ENCODE measurements at places on chromosomes 11 and 22.
A peak's percentile ranks its signal among the peaks of the same experiment; 100 is the strongest.

- no peak for DNase-seq
Observed at GRCh38 chr11:123239191-123240150, 44.4 kb upstream of the CLMP start.

- DNase-seq = no peak
Observed at GRCh38 chr11:70225681-70226177, 22.6 kb downstream of the FADD start.

DNA sequence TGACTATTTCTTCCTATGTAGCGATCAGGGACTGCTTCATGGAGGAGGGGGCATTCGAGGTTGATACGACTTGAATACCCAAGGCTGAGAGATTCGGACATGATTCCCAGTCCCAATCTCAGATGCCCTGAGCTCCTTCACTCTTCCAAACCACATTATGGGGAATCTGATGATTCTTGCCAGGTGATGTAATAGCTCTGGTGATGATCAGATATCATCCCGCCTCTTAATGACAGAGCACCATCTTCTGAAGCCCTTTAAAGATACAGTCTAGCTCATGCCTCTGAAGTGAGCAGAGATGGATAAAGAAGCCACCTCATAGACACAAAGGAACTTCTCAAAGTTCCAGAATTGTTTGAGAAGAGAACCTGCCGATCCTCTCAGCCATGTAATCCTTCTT is 8.9 kb upstream of the CLMP start:
- no peak for DNase-seq

DNA sequence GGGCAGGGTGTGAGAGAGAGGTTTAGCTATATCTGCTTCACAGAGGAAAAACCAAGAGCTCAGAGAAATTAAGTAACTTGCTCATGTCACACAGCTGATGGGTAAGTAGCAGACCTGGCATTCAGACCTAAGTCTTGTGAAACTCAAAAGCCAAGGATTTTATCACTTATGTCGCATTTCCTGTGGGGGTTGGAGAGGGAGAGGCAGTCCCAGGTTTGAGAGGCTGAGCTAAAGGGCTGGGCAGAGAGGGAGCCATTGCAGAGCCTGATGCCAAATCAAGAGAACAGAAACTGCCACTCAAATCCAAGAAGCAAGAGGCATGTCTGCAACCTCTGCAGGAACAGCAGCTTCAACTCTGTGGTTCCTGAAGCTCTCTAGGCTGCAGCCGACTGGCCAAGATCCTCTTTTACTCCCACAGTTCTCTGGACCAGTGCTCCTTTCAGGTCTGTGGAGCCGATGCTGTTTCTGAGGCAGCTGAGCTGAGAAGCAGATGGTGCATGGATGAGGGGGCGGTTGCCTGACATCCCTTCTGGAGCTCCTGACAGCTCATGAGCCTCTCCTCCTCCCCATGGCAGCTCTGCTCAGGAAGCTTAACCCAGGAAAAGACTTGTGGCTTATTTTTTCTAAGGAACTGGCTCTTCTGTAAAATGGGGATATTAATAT is 47.6 kb upstream of the NAV2 start:
- DNase-seq = no peak

GRCh38 chr22:30876915-30877553 is 91.5 kb downstream of the MORC2 start:
- no peak for DNase-seq

- DNase-seq = no peak
Observed at GRCh38 chr11:57901278-57901677, 122.4 kb upstream of the OR9Q1 start.

- no peak for DNase-seq
Observed at GRCh38 chr11:61762798-61763197, 10.4 kb downstream of the MYRF start.

- DNase-seq = peak; percentile 77
Observed at GRCh38 chr22:44026630-44027511, 2.8 kb downstream of the PARVB start.

GRCh38 chr11:120938260-120938659 is 85.6 kb upstream of the TBCEL start:
- DNase-seq = no peak

DNA sequence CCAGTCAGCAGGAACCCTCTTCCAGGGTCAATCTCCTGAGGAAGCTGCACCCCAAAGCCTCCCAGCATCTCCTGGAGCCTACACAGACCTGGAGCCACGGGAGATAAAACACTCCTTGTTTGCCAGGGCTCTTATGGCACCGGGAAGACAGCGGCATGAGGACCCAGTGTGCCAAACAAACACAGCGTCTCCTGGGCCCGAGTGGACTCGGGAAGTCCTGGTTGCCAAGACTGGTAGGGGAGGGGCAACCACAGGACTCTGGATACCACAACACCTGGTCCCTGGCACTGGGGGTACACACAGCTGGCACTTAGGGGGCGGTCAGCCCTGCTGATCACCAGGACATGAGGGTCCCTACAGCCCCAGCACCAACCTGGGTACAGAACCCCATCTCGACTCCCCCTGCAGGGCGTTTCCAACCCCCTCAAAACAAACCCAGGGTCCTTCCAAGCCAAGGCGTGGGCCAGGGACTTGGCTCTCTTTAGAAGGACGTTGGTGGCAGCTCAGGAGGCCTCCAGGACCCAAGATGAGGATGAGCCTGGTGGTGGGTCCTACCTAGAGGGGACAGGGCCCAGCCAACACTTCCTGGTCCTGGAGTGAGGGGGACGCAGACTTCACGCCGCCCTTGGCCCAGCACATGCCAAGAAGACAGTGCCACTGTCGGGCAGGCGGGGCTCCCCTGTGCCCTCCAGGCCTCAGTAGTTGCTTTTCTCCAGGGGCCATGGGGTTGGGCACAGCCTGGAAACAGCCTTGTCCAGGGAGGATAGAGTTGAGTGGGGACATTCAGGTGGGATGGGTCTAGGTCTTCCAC is 85.0 kb downstream of the CELSR1 start:
- DNase-seq = no peak

- no peak for DNase-seq
Observed at GRCh38 chr22:31728857-31729256, 21.1 kb downstream of the PRR14L start.

GRCh38 chr11:27485930-27486773 is 13.6 kb upstream of the LGR4 start:
- no peak for DNase-seq

GRCh38 chr22:29520851-29521250 is 32.7 kb downstream of the THOC5 start:
- DNase-seq = no peak

DNA sequence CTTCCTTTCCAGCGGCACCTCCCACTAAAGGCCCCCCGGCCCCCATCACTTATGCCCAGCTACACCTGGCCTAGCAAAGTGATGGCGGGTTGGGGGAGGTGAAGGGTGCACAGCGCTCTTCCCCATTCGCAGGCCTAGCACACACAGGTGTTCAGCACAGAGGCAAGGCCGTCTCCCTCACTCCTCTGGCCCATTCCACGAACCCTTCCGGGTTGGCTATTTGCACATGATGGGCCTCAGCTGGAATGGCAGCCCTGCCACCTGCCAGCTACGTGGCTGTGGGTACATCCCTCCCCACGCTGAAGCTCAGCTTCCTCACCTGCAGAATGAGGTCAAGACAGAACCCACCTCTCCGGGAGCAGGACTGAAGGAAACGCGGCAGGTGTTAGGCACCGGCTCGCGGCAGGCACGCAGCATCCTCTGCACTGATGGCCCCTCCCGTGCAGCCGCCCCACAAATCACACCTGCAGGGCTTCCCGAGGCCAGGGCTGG is 4.8 kb downstream of the KIAA0930 start:
- no peak for DNase-seq

DNA sequence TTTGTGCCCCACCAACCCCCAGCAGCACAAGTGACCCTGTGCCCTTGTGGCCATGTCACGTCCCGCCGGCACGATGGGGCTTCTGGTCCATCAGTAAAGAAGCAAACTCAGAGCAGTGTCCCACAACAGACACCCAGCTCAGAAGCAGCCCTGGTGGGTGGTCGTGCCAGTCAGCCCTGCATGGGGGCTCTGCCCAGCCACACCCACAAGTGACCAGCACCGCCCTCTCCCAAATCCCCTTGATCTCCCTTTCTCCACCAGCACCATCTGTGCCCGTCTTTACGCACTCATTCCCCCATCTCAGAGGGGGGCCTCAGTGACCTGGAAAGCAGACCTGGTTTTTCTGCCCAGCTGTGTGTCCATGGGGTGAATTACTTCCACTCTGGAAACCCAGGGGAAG is 149.1 kb downstream of the DSCAML1 start:
- DNase-seq = no peak

DNA sequence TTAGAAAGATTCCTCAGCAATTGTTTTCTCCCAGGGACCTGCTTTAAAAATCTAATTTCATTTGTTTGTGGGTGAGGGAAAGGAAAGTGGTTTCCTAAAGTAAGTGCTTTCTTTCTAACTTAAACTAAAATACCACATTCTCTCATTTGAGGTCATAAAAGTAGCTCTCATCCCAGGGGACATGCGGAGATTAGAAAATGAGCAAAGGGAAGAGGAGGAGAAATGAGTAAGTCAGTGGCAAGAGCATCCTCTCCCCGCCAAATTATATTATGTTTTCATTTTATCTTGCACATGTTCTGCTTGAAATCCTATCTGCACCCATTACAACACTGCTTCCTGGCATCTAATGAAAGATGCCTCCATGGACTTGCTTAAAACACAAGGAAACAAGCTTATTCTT is 191.4 kb downstream of the ARHGAP42 start:
- DNase-seq = no peak

DNA sequence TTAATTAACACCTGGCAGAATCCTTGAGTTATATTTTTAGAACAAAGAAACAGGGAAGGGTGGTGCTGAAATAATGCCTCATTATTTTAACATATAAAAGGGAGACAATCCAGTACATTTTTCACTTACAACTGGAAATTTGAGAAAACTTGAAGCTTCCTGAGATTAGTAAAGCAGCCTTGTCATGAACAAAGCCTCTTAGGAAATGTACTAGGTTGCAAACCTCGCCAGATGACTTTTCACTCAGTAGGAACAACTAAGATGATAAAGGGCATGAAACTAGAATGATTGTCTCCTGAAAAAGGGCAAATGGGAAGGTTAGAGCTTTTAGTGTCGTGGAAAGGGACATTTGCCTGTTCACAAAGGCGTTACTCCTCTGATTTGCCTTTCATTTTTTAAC is 289.6 kb downstream of the ETS1 start:
- DNase-seq = no peak

DNA sequence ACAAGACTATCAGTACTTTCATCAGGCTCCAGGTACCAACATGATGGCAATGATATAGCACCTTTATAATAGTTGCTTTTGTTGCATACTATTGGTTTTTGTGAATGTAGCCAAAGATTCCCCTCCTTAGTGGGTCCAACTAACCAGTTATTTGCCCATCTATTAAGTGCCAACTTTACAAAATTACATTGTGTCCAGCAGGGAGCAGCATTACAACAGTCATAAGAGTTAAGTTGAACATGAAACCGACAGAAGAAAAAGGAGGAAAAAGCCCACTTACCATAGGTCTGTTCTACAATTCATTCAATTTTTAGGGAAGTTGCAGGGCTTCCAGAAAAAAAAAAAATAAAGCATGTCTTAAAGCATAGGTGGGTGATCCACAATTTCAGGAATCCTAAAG is 21.6 kb downstream of the IMMP1L start:
- DNase-seq = no peak

- DNase-seq = no peak
Observed at GRCh38 chr11:67614730-67615714, 8.3 kb downstream of the NDUFV1 start.

DNA sequence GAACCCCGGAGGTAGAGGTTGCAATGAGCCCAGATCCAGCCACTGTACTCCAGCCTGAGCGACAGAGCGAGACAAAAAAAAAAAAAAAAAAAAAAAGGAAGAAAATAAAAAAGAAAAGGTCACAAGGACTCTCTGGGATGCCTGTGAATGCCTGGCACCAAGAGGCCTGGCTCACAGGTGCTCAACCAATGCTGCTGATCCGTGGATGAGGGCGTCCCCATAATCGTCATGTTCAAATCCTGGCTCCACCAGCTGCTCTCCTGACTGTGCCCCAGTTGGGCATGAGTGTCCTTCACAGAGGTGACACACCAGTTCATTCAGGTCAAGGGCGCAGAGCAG is 645 bp upstream of the GAS2L1 start:
- no peak for DNase-seq

DNA sequence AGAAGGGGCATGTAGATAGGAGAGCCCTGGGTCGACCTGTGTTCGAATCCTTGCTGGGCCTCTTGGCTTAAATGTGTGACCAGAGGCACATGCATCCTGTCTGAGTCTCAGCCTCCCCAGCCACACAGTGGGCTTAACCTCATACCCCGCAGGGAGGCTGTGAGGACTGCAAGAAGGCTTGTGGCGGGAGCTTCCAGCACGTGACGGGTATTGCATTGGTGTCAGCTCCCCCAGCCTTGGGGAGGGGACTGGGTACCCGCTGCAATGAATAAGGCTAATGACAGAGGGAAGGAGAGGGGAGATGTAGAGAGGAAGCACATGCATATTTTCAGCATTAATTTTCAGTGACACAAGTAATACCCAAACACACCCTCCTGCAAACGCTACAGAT is 8.1 kb downstream of the RASD2 start:
- no peak for DNase-seq

Measured in GM18507 (cell line).